ENCODE measurements at places on chromosomes 11 and 22.
A peak's percentile ranks its signal among the peaks of the same experiment; 100 is the strongest.

- DNase-seq = no peak
These were observed 90.7 kb downstream of the CSNK2A3 start for GRCh38 chr11:11262171-11262920.

DNA sequence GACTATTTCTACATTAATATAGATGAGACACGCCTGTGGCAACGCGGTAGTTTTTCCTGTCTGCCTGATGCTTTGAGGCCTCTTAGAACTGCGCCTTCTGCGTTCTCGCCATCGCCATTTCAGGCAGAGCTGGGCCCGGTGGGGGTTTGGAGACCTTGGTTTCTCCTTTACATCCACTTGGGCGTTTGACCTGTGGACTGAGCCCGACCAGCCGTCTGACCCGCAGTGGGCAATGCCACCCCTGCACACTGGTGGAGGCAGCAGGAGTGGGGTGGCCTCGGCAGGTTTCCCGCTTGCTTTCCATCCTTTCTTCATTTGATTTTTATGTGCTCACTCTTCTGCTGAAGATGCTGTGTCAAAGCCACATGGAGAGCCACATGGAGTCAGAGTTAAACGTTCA lies 130.4 kb downstream of the TBC1D22A start:
- no peak for DNase-seq

DNA sequence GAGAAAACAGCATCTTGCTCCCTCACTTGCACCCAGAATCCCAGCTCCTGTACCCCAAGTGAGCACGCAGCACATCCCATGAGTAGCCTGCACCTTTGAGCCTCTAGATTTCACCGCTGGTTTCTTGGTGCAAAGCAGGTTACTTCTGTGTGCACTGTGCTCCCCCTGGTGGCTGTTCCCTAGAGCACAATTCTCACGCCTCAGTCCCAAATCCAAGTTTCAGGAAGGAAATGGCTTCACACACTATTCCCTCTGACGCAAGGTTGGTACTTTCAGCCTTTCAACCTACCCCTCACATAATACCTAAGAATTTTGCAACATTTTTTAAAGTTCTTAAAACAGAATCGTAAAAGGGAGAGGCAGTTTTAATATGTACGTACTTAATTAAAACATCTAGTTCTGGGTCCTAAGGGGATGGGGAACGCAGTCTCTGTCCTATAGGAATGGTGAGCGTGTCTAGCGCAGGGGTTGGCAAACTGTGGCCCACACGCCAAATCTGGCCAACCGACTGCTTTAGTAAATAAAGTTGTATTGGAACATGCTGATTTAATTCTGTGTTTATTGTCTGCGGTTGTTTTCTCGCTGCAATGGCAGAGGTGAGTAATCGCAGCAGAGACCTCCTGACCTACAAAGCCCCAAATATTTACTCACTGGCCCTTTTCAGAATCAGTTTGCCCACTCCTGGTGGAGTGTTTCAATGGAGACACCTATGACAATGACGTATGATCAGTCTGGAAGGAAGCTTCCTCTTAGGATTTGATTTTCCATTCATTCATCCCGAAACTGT lies 27.5 kb downstream of the DHCR7 start:
- no peak for DNase-seq

- DNase-seq = peak; percentile 93
These were observed 4.1 kb upstream of the PLAAT2 start for GRCh38 chr11:63567044-63567840.

DNA sequence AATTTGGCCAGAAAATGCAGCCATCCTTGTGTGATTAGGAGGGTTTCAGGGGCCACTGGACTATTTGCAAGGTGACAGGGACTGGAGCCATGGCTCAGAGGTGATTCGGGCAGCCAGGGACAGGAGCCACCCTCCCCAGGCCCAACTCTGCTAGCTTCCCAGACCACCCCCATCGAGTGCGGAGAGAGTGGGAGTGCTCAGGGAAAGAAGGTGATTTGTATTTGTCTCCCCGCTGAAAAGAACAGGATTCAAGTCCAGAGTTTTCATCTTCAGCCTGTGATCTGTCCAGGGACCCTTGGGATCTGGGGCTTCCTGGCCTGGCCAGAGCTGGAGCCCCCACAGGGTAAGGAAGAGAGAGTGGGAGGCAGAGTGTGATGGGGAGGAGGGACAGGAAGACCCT lies 22.4 kb upstream of the TEF start:
- DNase-seq = no peak

GRCh38 chr22:39365492-39365780 lies 15.6 kb downstream of the SYNGR1 start:
- no peak for DNase-seq

DNA sequence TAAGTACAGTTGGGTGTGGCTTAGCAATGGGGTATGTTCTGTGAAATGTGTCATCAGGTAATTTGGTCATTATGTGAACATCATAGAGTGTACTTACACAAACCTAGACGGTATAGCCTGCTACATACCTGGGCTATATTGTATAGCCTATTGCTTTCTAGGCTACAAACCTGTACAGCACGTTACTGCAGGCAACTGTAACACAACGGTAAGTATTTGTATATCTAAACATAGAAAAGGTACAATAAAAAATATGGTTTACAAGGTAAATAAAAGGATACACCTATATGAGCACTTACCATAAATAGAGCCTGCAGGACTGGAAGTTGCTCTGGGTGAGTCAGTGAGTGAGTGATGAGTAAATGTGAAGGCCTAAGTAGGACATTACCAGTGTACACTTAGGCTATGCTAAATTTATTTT lies 73.1 kb upstream of the GDPD4 start:
- no peak for DNase-seq

- no peak for DNase-seq
These were observed 66.9 kb upstream of the NARS2 start for GRCh38 chr11:78641541-78641940.

GRCh38 chr11:87966216-87966615 lies 209.0 kb downstream of the RAB38 start:
- no peak for DNase-seq

GRCh38 chr11:62353841-62354240 lies 16.6 kb downstream of the ASRGL1 start:
- no peak for DNase-seq

GRCh38 chr11:63939397-63939891 lies 642 bp downstream of the NAA40 start:
- DNase-seq = no peak

DNA sequence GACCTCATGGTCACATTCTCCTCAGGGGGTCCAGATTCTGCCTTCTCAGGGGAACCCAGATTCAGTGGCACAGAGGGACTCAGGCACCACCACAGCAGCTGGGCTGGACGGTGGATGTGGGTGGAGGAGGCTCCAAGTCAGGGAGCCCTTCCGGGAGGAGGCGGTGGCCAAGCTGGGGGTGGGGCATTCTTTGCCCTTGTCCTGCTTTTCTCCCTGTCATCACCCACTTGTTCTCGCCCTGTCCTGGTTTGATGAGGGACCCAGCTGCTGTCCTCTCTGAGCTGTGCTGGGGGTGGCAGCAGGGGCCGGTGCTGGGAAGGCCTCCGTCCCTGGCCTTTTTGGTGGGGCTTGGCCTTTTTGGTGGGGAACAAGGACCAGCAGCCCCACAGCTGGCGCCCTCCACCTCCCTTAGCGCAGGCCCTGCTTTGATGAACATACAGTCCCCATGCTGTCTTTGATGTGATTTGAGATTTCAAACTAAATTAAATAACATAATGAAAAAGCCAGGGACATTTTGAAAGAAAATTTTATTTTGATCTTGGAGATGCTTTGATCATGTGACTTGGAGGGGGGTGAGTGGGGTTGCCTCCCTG lies 1168.2 kb downstream of the BRD1 start:
- DNase-seq = no peak

GRCh38 chr11:75347781-75348566 lies 3.5 kb downstream of the ARRB1 start:
- no peak for DNase-seq

DNA sequence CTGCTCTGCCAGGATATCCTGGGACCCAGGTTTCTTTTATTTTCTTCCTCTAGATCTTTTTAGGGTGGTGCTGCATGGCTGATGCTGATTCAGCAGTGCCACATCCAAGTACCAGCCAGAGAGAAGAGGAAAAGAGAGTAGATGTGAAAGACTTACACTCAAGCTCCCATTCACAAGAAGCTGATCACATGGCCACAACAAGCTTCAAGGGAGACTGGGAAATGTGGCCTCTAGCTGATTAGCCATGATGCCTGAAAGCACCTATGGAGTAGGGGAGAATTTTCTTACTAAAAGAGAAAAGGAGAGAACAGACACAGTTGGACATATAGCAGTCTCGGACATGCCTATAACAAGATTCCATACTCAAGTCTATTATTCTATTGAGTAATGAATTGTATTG lies 34.4 kb upstream of the FJX1 start:
- DNase-seq = no peak

DNA sequence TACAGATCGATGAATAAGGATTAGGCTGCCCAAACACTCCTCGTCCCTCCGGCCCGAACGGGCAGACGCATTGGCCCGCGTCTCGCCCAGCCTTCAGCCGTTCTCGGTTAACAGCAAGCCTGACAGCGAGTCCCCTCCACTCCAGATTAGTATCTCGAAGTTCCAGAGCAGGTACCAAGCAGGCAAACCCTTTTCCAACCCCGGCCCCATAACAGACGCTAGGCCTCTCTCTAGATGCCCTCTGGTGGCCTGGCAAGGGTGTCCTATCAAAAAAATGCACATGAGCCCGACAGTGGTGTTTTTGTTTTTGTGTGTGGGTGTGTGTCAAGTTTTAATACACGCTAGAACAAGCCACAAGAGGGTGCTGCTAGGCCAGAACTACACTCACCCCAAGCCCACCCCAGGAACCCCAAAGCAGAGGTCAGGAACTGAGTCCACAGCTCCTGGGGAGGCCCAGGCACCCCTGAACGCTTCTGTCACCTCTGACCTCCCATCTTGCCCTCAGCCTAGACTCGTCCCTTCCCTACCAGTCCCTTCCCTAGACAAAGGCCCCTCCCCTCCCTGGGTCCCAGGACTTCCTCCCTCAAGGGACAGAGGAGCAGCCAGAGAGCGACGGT lies 658 bp upstream of the ARFGAP2 start:
- peak; percentile 86 for DNase-seq

GRCh38 chr22:49676230-49676629 lies 151.4 kb downstream of the BRD1 start:
- DNase-seq = no peak

GRCh38 chr22:24595863-24596262 lies 3.0 kb upstream of the LRRC75B start:
- DNase-seq = no peak

DNA sequence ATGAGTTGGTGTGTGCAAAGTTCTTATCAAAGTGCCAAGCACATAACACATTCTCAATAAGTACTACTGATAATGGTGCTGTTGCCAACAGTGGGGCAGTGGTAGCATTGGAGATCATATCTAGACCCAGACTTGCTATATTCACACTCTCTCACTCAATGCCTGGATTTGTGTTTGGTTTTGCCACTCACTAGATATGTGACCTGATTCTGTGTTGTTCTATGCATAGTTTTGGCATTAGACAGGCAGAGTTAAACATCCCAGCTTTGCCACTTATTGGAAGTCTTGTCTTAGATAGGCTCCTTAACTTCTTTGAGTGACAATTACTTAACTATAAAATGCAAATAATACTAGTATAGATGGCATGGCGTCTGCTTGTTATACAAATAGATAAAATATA lies 642.6 kb upstream of the CCDC179 start:
- no peak for DNase-seq

DNA sequence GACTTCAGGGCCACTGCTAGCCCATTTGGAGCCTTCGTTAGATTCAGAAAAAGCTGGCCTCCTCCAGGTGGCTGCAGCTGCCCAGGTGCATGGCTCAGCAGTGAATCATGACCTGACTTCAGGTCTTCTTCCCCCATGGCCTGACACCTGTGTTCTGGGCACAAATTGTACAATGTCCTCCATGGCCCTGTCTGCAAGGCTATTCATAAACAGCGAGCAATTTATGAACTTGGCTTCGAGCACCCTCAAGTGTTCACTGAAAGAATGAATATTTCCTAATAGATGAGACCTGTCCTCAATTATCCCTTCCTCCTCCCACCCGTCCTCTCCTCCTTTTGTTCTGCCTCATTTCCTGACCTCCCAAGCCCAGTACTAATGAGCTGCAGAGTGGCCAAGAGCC lies 12.2 kb upstream of the VPS37C start:
- DNase-seq = no peak

- peak; percentile 56 for DNase-seq
These were observed 5.5 kb upstream of the NEAT1 start for GRCh38 chr11:65416841-65417701.

DNA sequence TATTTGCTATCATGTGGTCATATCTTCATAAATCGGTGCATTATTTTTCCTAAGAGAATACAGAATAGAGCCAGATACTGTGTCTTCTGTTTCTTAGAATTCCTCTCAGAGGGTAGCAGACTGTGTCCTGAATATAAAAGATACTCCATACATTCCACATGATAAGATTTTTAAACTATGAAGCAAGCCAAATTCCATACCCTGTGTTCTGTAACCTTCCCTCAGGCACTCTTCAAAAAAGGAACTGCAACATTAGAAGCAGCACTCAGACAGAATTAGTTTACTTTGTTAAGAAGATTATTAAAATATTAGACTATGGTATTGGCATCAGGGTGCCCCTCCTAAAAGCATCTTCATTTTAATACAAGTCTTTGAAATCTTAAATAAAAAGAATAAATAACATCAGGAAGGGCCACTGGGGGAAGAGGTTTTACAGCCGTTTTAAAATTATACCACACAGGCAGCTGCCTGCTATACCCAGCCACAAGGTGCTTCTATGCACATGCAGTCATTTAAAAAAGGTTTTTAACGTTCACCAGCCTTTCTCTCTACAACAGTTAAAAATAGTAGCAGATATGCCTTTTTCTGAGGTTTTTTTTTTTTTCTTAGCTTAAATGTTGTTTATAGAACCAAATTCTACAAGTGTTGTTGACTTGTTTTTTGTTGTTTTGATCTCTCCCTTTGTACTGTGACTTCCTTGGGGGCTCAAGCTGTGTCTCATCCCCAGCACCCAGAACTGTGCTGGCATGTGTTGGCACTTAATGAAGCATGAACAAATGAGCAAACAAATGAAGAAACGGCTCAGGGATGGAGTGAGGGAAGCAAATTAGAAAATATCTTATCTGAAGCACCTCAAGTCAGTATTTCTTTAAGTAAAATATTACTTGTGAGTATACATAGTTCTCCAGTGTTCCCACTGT lies 54.7 kb upstream of the CCDC89 start:
- DNase-seq = no peak

- DNase-seq = no peak
These were observed 58.3 kb downstream of the PRDM11 start for GRCh38 chr11:45204761-45205160.

- DNase-seq = no peak
These were observed 9.5 kb upstream of the CREB3L1 start for GRCh38 chr11:46267930-46268329.

- DNase-seq = no peak
These were observed 163.9 kb downstream of the CRYBB2 start for GRCh38 chr22:25383278-25383820.

All from CD4-positive, alpha-beta T cell treated with Interleukin-15 for 1 hour (primary cell).